ENCODE measurements at places on chromosomes 6 and 20.

GRCh38 chr20:10777710-10778109 lies 103.9 kb upstream of the JAG1 start:
- no peak for DNase-seq

DNA sequence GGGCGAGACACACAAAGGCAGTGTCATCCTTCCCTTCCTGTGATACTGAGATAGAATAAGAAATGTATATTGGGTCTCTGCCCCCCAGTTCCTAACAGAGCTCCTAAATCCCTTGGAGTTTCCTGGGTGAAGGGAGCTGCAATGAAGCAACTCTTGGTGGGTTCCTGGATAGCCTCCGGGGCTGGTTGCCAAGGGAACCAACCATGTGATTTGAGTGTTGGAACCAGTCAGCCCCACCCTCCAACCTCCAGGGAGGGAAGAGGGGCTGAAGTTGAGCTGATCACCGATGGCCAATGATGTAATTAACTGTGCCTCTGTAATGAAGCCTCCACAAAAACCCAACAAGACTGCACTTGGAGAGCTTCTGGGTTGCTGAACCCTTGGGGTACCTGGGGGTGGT lies 116.6 kb downstream of the SLC22A3 start:
- no peak for DNase-seq

GRCh38 chr20:3340443-3340842 lies 67.0 kb downstream of the DNAAF9 start:
- peak; percentile 84 for DNase-seq

- peak; percentile 6 for DNase-seq
Observed at GRCh38 chr6:130282234-130282995, 59.7 kb upstream of the SAMD3 start.

DNA sequence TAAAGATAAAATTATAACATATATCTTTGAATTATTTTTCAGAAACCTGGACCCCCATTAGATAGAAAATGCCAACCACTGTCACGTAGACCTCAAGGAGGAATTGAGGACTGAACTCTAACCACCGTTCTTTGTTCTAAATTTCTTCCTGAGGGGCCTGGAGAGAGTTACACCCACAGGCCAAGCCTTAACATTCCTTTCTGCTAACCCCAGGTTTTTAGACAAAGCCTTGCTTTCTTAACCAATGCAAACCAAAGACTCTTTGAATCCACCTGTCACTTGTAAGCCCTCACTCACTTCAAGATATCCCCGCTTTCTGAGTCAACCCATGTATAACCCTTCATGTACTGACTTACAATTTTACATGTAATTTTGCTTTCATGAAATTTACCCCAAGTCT lies 41.0 kb downstream of the SNX14 start:
- no peak for DNase-seq

DNA sequence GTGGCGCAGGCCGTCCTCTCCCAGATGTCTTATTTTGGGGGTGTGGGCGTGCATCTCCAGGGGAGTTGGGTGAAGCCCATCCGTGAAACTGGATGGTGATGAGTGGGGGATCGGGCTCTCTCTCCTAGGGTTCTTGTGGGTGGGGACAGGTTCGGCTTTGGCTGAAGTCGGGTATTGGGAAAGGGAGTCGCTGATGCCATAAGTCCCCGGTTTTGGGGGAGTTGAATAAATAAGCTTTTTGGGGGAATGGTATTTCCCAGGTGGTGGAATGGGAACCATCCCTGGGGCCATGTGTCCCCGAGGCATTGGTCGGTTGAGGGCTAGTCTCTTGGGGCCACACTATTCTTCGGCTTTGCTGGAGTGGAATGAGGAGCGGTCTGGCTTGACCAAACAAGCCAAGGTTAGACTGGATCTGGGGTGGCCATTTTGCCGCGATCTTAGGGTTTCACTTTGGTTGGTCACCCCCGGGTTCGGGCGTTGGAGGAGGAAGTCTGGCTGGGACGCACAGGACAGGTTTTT lies 481 bp downstream of the ZNF133 start:
- DNase-seq = peak; percentile 22

GRCh38 chr20:10728873-10729670 lies 55.3 kb upstream of the JAG1 start:
- no peak for DNase-seq

DNA sequence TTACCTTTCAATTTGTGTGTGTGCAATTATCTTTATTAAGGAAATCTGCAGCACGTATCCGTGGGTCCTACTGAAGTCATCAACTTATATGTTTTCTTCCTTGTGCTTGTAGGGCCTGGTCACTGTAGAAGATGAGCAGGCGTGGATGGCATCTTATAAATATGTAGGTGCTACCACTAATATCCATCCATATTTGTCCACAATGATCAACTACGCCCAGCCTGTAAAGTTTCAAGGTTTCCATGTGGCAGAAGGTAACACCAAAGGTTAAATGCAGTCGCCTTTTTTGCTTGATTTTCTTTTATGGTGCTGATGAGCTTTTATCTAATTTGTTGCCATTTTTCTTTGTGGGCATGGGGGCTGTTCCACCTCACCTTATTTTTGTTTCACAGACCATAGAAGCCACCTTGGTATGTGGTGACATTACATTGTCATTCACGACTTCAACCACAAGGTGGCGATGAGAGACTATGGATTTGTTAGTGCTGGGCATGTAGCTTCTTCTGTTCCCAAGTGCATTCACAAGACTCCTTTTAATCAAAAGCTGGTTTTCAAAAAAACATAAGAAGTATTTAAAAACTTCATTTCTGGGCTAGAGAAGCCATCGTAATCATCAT lies 106.5 kb upstream of the LAMP5 start:
- DNase-seq = peak; percentile 75

DNA sequence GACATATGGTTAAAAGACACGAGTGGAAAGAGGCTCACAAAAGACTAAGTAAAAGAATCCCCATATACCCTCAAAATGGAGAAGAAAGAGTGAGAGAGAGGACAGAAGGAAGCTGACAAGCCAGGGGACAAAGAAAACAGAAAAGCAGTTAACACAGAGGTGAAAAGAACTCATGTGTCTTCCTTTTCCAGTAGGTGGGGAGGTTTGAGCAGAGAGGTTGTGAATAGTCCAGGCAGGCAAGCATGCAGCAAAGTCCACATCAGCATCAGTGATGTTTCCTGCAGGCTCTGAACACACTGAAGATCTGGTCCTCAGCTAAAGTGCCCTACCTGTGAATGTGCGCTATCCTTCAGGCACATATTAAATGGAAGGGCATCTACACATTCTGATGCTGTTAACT lies 196.5 kb upstream of the IRAK1BP1 start:
- no peak for DNase-seq

DNA sequence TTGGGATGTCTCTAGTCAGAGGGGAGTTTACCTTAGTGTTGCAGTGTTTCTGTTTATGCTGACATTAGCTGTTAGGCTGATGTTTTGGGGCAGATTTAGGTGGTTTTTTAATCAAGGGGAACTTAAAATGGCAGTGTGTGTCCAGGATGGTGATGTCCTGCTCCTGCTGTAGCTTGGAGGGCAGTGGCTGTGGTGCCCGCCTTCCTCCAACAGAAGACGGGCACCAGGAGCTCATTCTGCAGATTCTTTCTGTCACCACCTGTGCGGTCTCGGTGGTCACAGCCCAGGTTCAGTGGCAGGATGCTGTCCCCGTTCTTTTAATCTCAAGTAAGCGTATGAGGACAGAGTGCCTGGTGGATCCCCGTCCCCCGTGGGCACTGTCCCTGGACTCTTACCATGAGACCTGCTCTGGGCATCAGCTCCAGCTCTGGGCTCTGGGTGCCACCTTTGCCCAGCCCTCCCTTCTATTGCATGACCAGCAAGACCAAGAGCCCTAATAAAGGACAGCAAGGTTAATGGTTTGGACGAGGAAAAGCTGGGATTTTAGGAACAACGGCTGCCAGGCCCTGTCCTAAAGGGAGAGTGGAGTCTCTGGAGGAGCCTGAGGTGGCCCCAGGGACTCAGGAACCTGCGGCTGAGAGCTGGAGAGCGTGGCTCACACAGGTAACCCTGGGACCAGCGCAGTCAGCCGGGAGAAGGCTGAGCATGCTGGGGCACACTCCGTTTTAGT lies 217.3 kb downstream of the ERMARD start:
- no peak for DNase-seq

- peak; percentile 95 for DNase-seq
Observed at GRCh38 chr20:2217857-2218539, 77.8 kb upstream of the TGM3 start.

GRCh38 chr6:132798869-132799538 lies 567 bp upstream of the SLC18B1 start:
- peak; percentile 73 for DNase-seq

- no peak for DNase-seq
Observed at GRCh38 chr20:10522328-10522727, 87.2 kb downstream of the SLX4IP start.

GRCh38 chr20:10671221-10671918 lies 2.4 kb downstream of the JAG1 start:
- DNase-seq = peak; percentile 86

DNA sequence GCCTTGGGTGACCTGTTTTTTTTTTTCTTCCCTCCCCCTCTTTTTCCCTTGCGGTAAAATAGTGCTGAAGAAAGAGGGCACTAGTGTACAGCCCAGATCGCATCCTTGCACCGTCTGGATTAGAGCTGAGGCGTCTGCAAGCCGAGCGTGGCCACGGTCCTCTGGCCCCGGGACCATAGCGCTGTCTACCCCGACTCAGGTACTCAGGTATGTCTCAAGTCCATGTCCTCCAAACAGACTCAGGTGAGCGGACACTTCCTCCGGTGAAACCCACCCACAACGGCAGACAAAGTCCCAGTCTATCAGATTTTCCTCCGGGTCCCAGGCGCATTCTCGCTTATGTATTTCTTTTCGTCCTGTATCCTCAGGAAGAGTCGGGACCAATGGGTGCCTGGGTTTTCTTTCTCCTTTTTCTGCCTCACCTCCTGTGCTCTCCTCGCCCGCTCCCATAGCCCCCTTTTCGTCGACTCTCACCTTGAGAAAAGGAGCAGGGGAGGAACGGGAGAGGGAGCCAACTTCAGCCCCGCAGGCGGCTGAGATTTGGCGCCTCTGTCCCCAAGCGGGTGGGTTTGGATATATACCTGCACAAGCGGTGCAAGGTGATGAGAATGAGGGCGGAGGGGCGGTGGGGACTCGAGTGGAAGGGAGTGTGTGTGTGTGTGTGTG lies 1.1 kb upstream of the GRM1 start:
- no peak for DNase-seq

- DNase-seq = no peak
Observed at GRCh38 chr6:123089226-123089625, 93.2 kb downstream of the CLVS2 start.

GRCh38 chr20:47067776-47068175 lies 173.1 kb downstream of the EYA2 start:
- DNase-seq = no peak

GRCh38 chr6:137740967-137741761 lies 125.9 kb upstream of the TNFAIP3 start:
- DNase-seq = no peak

- no peak for DNase-seq
Observed at GRCh38 chr6:16841241-16841640, 80.0 kb upstream of the ATXN1 start.

- peak; percentile 44 for DNase-seq
Observed at GRCh38 chr20:46970937-46971630, 76.4 kb downstream of the EYA2 start.

DNA sequence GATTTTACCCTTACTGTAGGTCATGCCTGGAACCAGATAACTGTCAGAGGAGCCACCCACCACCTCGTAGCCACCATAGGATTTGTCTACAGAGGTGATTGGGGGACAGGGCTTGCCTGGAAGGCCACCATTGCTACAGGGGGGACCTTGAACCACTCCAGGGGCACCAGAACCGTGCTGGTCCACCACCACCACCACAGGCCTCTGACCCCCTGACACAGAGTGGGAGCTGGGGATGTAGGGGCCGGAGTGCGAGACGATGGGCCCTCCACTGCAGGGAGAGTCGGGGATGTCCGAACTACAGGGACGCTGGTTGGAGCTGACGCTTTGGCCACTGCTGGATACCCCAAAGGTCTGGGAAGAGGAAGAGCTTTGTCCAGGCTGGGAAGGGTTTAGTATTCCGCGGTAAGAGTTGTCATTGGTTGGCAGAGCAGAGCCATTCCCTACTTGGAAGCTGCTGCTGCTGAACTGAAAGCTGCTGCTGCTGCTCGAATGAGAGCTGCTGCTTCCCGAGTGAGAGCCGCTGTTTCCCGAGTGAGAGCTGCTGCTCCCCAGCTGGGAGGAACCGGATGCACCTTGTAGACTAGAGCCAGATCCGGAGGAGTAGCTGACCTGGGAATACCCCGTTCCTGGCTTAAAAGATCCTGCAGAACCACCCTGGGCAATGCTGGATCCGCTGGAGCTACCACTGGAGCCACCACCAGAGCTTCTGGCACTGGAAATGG lies 2.2 kb downstream of the PSORS1C1 start:
- DNase-seq = no peak

- peak; percentile 98 for DNase-seq
Observed at GRCh38 chr6:159968295-159969203, at the start of gene IGF2R. IGF2R (plus strand) TSS chr6:159969082; CDS start chr6:159969247, 165 bp downstream.

GRCh38 chr6:111951497-111952085 lies 78.3 kb upstream of the FYN start:
- no peak for DNase-seq

- no peak for DNase-seq
Observed at GRCh38 chr6:24307881-24308280, 50.0 kb downstream of the DCDC2 start.

GRCh38 chr6:148395583-148396101 lies 53.0 kb downstream of the SASH1 start:
- no peak for DNase-seq

GRCh38 chr6:169896826-169897456 lies 145.5 kb downstream of the ERMARD start:
- DNase-seq = no peak

- peak; percentile 56 for DNase-seq
Observed at GRCh38 chr6:70413992-70414494, 735 bp downstream of the FAM135A start.

GRCh38 chr20:62387933-62388635 lies 1.2 kb downstream of the RPS21 start:
- DNase-seq = no peak

GRCh38 chr20:36607586-36608387 lies 2.2 kb downstream of the RAB5IF start:
- DNase-seq = peak; percentile 46

DNA sequence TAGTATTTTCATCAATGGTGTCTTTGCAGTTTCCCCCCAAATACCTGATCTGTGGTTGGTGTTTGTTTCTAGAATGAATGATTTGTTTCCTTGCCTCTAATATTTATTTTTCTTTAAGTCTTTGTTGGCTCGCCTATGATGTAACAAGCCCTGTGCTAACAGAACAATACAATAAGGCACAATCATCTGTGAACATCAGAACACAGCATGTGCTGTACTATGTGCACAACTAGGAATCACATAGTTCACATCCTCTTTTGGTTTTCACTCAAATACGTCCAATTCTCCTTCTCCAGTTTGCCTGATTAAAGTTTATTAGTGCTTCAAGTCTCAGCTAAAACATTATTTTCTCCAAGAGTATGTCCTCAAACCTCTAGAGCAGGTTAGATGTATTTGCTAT lies 613.1 kb downstream of the EPHA7 start:
- no peak for DNase-seq

- no peak for DNase-seq
Observed at GRCh38 chr20:59836767-59837166, 96.7 kb downstream of the SYCP2 start.
